Activated CD4-positive, alpha-beta T cell treated with anti-CD3 and anti-CD28 coated beads for 24 hours (primary cell): ENCODE measurements at places on chromosomes 1 and 21.

DNA sequence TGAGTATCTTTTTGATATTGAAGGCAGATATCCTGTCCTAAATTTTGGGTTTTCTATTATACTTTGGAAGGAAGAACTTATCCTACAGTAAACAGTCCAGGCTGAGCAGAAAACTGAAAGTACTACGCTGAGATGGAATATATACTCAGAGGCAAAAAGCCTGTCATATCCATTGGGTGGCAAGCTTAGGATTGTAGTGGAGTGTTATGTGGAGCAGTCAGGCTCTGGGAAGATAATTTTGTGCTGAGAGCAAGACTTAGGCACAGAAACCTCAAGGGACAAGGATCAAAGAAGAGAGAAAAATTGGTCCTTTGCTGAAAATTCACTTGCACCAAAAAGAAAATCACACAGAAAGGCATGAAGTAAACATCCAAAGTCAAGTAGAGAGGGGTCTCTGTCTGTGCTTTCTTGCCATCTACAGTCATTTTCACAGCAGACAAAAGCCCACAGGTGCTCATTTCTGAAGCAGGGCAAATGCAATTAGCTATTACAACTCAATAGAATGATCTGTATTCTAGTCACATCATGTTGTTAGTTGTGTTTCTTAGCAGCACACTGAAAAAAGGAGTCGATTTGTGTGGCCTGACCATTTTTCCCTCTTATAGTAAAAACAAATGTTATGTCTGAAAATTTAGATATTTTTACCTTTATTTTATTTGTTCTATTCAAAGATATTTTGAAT, 38.5 kb downstream of the CRB1 start:
- DNase-seq, result no peak

DNA sequence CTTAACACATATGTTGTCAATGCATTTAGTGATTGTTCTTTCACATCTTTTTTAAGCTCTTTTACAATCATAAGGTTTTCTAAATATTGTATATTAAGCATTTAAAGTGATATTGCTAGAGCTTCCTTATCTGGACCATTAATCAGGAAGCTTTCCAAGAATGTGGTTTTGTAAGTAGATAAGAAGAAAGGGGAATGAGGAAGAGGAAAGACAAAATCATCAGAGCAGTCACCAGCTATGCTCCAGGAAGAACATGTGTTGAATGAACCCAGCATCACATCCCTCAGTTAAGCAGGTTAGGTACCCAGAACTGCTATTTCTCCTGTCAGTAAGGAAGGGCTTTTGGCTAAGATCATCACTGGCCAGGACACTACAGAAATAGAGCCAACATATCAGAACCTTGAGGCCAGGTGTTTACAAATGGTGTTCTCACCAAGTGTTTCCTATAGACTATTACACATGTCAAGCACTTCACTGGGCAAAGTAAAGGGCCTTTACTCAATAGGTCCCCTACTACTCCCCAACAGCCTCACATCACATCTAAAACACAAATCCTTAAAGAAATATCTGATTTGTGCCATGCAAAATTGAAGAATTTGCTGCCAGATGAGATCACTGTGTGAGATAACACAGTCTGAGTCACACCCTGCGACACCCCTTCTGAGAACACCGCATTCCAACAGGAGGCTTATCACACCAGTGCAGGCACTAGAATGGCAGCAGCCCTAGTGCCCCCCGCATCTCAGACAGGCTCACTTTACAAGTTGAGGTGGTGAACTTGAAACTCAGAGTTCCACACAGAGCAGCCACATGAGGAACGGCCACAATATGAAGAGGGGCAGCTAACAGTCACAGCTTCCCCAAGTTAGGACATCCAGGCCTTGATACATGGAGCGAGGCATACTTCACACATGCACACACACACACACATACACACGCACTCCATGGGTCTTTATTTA, 1.8 kb upstream of the SPRR2A start:
- no peak for DNase-seq

DNA sequence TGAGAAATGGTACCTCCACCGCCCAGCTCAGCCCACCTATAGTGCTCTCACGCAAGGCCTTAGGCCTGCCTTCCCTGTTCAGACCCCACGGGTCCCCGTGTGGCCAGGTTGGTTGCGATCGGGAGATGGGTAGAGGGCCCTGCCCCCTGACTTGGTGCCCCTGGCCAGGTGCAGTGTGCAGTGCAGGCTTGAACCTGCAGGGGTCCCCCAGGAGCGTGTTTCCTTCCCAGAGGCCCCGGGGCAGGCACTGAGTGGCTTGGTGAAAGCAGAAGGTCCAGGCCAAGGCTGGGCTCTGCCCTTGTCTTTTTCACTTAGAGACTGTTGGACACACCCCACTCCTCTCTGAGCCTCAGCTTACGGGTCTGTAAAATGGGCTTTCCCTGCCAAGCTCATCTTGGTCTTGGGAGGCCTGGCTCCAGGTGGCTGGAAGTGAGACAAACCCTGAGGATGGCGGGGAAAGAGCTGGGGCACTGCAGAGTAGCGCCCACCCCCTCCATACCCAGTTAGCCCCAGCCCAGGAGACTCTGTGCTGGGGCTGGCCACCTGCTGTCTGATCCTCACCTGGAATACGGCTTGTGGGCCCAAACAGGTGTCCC, 9.3 kb upstream of the HES5 start:
- no peak for DNase-seq

DNA sequence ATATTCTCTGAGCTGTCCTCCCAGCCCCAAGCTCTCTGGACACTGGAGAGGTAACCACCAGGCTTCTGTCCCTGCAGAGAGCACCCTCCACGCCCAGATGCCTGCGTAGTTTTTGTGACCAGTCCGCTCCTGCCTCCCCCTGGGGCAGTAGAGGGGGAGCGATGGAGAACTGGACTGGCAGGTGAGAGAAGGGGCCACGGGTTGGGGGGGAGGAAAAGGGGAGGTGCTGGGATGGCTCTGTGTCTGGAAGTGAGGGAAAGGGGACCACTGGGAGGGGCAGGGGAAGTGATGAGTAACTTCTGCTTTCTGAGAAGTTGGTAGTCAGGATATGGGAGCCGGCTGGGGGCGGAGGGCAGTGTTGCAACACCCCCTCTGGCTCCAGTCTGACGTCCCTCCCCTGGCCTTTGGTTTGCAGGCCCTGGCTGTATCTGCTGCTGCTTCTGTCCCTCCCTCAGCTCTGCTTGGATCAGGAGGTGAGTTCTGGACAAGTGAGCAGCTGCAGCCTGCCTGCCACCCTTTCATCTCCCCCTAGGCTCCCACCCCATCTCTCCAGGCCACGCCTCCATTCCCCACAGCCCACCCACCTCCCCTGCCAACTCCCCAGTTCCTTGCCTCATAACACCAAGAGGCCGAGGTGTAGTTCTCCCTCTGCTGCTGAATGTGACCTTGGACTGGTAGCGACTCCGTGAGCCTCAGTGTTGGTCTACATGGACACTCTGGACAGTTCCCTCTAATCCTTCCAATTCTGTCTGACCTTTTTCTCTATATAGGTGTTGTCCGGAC, 3.1 kb downstream of the ADAMTSL4 start:
- no peak for DNase-seq

DNA sequence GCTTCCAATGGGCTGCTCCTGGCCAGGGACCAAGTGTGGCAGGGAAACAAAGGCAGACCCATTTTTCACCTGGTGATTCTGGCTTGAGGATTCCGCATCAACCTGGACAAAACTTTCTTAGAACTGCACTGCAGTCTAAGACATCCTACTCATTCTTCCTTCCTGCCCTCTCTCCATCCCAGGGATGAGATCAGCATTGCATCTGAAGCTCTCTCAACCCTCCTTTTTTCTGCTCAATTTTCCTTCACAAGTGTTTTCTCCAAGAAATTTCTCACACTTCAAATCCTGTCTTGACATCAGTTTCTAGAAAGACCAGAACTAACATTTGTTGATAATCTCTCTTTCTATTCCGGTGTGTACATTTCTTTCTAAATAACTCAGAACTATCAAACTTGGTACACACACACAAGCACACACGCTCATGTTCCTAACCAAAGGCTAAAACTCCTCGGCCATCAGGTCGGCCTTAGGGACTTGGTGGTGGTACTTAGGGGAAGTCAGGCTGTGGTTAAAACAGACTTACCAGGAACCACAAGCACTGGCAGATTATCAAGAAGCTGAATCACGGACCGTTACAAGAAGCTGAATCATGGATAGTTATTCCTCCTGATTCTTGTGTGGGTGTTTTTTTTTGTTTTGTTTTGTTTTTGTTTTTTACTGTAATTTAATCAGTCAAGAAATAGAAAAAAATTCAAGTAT, 21.0 kb upstream of the CXADR start:
- DNase-seq, result no peak

GRCh38 chr21:27806281-27806680, 839.4 kb upstream of the ADAMTS5 start:
- DNase-seq, result no peak

DNA sequence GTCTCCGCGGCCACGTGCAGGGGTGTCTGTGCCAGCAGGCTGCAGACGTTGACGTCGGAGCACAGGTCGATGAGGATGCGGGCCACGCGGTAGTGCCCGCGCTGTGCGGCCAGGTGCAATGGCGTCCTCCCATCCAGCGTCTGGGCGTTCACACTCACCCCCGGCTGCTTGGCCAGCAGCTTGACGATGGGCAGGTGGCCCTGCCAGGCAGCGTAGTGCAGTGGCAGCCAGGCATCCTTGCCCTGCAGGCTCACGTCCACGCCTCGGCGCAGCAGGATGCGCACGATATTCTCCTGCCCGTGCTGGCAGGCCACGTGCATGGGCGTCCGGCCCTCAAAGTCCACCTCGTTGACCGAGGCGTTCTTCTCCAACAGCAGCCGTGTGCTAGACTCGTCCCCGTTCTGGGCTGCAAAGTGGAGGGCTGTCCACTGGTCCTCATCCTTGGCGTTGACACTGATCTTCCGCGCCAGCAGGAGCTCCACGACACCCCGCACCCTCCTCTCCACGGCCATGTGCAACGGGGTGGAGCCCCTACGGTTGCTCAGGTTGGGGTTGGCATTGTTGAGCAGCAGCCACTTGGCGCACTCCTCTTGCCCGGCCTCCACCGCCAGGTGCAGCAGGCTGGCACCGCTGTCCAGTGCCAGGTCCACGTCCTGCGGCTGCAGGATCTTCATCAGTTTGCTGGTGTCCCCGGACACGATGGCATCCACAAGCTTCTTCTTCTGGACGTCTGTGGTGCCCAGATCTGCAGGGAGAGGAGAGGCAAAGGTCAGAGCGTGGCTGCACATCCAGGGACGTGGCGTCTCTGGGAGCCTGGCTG, 25.4 kb downstream of the RIPK4 start:
- DNase-seq, result no peak

- DNase-seq, result no peak
Measured at GRCh38 chr1:212182171-212182570, 103.0 kb upstream of the PPP2R5A start.

- DNase-seq, result no peak
Measured at GRCh38 chr1:204524986-204525385, 8.8 kb downstream of the MDM4 start.

GRCh38 chr1:213110349-213111300, 59.6 kb downstream of the RPS6KC1 start:
- DNase-seq, result no peak

DNA sequence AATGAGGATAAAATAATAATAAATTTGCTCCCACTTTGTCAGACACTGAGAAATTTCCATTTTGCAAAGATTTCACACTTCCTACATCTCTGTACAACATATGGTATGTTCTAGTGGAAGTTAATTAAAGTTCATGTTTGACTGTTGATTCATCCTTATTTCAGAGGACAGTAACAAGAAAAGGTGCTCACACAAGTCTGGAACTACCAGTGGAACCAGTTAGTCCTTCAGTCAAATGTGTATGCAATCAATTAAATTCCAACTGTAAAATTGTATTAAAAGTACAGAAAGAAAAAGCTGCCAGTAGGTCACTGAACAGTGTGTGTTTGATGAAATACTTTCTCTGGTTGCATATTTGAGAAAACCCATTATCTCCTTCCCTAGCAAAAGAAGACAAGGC, 496.0 kb upstream of the PKN2 start:
- DNase-seq, result no peak

DNA sequence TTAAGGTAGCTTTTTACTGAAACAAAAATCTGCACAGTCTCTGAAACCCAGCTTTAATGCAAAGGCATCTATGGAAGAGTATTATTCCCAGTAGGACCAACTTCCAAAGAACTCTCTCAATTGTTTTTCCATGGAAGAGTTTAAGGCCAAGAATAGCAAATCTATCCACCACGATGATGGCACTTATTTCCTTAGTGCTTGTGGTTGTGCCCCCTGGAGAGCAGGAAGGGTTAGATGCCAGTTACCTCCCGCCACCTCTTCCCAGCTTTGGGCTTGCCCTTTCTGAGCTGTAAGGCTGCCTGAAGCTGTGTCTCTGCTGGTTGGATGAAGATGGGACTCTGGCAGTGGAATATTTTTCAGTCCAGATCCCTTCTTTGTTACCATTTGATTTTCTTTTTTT, 4.8 kb upstream of the ATP1A1 start:
- DNase-seq, result no peak

- no peak for DNase-seq
Measured at GRCh38 chr1:119359730-119360129, 8.9 kb upstream of the HAO2 start.

- peak; percentile 25 for DNase-seq
Measured at GRCh38 chr1:68116643-68117235, 66.3 kb upstream of the DIRAS3 start.

GRCh38 chr1:65429806-65430205, 9.3 kb downstream of the LEPR start:
- no peak for DNase-seq

DNA sequence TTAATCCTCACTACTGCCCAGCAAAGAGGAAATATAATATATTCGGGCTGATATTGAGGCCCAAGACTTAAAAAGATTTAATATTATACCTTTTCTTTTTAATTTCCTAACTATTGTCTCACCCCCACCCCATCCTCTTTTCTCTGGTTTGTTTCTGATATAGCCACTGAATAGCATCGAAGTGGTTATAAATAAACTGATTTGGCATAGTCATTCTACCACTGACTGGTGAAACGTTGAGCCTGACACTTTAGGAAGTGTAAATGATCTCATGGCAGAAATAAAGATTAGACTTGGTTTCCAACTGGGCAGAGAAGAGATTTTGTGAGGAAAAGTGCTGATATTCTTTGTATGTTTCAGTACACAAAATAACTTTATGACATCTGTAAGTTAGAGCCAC, 39.3 kb downstream of the DTL start:
- no peak for DNase-seq

GRCh38 chr1:70536708-70537366, 125.8 kb downstream of the CTH start:
- no peak for DNase-seq

GRCh38 chr1:25538191-25538767, 5.1 kb upstream of the LDLRAP1 start:
- DNase-seq, result no peak

- DNase-seq, result no peak
Measured at GRCh38 chr1:14555091-14555490, 43.4 kb upstream of the KAZN start.

- no peak for DNase-seq
Measured at GRCh38 chr21:44844256-44844655, 26.4 kb upstream of the SUMO3 start.

GRCh38 chr1:21217812-21218596, 41.3 kb upstream of the EIF4G3 start:
- DNase-seq, result peak; percentile 39
